ENCODE measurements at places on chromosomes 11 and 22. TPM values are rescaled to one million over a fixed set of nuclear protein-coding genes. Genes with fewer than 3 reads are reported as not detected.

CHRDL2 gene
- total RNA-seq, result 5.0 TPM

PLAAT4 gene
- 0.91 TPM for total RNA-seq

UBE2L3 gene
- 69.2 TPM for total RNA-seq

TMPRSS13 gene
- not detected for total RNA-seq

PRMT3 gene
- 35.0 TPM for total RNA-seq

CREB3L1 gene
- 7.4 TPM for total RNA-seq

MYOD1 gene
- not detected for total RNA-seq

KDM4E gene
- not detected for total RNA-seq
